T follicular helper cell (primary cell): ENCODE measurements at places on chromosomes 12 and 14.

DNA sequence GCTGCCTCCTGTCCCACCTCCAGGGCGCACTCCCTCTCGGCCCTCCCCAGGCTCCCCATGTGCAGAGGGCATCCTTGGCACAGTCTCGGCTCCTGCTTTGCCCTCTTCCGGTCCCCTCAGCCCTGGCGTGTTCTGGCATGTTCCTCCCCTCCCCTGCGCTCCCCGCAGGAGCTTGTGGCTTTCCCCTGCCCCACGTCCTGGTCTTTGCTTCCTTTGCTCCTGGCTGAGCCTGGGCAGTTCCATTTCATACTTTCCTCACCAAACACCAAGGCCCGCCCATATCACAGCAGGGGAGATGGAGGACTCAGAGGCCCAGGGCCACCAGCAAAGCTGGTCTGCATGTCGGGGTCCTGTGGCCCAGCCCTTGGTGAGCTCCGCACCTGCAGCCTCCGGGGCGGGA is 56.0 kb downstream of the FBRSL1 start:
- DNase-seq = no peak

DNA sequence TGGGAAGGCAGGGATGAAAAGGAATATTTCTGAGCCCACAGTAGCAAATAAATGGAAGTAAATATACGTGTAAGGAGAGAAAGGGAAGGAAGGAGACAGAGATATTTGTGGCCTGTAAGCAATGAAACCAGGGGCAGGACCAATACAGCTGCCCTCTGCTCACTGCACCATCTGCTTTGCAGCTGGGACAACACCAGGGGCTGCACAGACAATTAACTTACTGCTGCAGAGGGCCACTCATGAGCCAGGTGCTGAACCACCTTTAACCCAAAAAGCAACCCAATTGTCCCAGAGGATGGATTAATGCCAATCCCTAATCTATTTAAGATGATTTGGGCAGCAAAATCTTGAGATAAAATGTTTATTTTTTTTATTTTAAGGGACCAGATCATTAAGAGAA is 30.6 kb upstream of the TMX1 start:
- no peak for DNase-seq

GRCh38 chr12:65622056-65622455 is 202.2 kb upstream of the HMGA2 start:
- DNase-seq = no peak

- no peak for DNase-seq
Measured at GRCh38 chr12:45208604-45209487, 7.0 kb upstream of the ANO6 start.

DNA sequence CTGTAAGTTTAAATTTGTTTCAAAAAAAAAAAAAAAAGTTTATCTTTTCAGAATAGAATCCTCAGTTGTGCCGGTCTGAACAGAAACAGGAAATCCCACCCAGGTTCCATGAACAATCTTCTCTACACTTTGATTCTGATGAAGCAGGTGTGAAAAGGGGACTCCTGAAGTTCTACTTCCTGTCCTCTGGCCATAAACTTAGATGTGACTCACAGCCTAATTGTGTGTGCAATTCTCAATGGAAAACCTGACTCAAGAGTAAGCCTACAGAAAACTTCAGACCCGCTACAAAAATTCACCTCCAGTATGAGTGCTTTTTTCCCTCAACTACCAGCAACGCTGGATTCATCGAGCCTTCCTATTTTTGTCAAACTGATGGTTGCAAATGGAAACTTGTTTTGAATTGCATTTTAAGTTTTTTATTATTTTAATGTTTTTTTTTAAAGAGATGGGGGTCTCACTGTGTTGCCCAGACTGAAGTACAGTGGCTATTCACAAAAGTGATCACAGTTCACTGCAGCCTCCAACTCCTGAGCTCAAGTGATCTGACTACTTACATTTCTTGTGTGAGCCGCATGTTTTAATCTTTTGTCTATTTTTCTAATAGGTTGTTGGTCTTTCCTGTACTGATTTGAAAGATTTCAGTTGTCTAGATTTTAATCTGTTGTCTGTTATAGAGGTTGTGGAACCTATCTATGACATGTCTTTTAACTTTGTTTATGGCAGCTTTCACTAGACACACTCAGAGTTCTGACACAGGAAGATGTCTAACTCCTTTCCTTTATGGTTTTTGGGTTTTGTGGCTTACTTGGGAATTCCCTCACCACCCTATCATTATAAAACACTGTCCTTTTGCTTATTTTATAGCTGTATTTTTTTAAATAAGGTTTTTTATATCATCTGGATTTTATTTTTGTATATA is 37.6 kb downstream of the ATG14 start:
- no peak for DNase-seq

DNA sequence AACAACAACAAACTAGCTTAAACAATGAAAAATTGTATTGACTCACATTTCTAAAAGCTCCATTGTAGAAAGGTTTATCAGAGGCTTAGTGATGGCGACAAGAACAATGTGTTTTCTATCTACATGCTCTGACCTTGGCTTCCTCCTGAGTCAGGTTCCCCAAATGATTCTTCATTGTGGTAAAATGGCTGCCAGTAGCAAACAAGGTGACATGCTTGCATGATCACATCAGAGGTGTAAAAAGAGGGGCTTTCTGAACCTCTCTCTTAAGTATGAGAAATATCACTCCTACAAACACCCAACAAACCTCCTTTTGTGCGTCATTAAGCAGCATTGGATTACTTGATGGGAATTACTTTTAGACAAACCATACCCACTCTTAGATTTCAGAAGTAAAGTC is 252.4 kb upstream of the SYT1 start:
- no peak for DNase-seq

- DNase-seq = no peak
Measured at GRCh38 chr12:63152321-63152700, 1.3 kb upstream of the AVPR1A start.
